RPMI7951 (cell line): ENCODE measurements at places on chromosomes 16 and 17. TPM values are rescaled to one million over a fixed set of nuclear protein-coding genes. Genes with fewer than 3 reads are reported as not detected.

G6PC1 gene
- not detected in 2 replicates for total RNA-seq

DNA sequence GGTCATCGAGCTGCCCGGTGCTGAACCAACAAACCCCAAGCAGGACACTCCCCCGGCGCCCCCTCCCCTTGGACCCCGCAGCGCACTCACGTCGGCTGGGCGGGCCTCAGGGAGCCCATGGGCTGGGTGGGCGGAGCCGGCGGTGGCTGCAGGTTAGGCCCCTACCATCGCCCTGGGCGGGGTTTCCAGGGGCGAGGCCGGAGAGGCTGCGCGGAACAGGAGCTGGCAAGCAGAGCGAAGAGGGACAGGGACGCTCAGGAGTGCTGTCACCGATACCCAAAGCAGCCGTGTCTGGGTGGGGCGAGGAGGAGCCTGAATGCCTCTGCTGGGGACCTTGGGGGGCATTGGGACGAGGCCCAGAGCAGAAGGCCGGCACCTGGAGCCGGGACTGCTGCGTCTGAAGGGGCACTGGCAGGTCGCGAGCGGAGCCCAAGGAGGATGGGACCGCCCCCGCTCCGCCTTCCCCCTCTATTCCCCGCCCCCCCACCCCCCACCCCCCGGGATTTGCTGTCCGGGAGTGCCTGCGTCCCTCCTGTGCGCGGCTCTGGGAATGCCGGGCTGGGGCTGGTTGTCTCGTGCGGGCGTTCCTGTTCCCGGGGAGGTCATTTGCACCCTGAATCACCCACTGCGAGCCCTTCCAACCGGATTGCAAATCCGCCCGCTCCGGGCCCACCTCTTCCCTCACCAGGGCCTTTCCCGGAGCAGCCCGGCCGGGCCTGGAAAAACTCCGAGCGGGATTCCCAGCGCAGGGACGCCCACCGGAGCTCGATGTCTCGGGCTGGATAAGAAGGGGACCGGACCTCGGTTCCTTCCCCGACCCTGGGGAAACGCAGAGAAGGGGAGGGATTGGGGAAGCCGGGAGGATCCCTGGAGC is 902 bp downstream of the ARHGAP27 start:
- DNase-seq, result peak; percentile 29

AANAT gene
- not detected in 2 replicates for total RNA-seq

NOL3 gene
- 29.4 and 32.3 TPM in 2 replicates for total RNA-seq

DNA sequence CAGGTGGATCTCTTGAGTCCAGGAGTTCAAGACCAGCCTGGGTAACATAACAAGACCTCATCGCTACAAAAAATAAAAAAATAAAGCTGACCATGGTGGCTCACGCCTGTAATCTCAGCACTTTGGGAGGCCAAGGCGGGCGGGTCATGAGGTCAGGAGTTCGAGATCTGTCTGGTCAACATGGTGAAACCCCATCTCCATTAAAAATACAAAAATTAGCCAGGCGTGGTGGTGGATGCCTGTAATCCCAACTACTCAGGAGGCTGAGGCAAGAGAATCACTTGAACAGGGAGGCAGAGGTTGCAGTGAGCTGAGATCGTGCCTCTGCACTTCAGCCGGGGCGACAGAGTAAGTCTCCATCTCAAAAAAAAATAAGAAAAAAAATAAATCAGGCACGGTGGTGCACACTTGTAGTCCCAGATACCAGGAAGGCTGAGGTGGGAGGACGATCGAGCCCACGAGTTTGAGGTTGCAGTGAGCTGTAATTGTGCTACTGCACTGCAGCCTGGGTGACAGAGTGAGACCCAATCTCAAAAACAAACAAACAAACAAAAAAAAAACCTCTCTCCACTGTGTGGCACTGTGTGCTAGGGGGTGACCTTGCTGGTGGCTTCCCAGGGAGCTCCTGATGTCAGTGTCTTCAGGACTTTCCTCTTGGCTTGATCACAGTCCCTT is 19.8 kb upstream of the MAPK3 start:
- DNase-seq, result no peak

- no peak for DNase-seq
Observed at GRCh38 chr16:86571530-86571915, 4.9 kb downstream of the FOXC2 start.

FLCN gene
- 9.4 and 11.3 TPM in 2 replicates for total RNA-seq

DNA sequence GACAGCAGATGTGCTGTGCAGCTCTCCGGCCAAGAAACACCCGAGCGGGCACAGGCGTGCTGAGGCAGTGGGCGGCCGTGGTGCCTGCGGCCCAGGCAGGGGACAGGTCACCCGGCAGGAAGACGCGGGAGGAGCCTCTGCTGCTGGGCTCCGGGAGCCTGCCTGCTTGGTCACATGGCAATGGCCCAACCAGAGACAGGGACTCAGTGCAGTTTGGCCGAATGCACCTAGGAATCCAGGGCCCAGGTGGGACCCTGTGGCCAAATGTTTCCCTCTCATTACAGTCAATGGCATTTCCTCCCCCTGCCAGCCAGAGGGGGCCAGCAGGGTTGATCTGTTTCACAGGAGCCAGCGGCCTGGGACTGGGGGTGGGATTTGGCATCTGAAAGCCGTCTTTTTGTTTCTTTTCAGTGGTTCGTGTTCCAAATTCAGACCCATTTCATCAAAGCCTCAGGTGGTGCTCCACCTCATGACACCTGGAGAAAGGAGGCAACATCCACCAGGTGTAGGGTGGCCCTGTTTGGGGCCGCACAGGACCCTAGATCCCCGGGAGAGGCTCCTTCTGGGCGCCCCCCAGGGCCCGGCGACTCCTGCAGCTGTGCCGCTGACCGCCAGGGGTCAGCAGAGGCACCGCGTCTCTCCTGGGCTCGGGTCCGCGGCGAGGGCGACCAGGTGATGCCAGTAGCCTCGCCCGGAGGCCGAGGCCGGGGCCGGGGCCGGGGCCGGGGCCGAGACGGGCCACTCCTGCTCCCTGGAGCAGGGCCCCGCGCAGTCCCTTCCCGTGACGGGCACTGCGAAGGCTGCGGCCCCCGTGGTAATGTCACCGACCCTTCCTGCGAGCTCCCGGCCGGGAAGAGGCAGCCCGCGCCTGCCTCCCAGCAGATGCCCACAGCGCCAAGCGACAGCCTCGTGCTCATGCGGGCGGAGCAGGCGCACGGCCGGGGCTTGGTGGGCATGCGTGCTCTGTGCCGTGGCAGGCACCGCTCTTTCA is 118.5 kb downstream of the C16orf78 start:
- DNase-seq, result no peak

DNA sequence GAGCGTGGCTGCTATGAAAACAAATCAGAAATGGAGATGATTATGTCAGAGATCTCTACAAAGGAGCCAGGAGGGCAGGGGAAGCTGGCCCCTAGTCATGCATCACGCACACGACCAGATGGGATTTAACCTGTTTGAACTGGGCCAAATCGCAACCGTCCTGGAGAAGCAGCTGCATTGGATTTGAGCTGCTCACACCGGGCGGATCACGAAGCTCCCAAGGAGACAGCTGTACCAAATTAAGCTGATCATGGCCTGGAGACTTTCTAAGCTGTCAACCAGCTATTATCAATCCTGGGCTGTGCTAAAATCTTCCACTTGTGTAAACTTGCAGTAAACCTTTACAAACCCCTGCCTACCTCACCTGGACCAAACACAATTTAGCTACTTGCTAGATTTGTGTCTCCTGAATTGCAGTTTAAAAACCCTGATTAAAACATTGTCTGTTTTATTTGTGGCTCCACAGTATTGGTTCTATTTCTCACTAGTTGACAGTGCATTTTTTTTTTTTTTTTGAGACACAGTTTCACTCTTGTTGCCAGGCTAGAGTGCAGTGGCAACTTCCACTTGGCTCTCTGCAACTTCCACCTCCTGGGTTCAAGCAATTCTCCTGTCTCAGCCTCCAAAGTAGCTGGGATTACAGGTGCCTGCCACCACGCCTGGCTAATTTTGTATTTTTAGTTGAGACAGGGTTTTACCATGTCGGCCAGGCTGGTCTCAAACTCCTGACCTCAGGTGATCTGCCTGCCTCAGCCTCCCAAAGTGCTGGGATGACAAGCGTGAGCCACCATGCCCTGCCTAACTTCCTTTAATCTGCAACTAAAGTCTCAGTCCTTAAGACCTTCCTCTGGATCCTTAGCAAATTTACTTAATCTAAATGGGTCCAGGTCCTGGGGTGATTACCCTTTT is 98.3 kb upstream of the GRIN2A start:
- no peak for DNase-seq

TBC1D3I gene
- 0.29 TPM in 1 of 2 replicates, not detected in the other for total RNA-seq
